Stimulated activated CD4-positive, alpha-beta T cell treated with anti-CD3 and anti-CD28 coated beads, Interleukin-1b, Interleukin-23, amount 100 ng/mL, for 24 hours (primary cell): ENCODE measurements at places on chromosomes 5 and 9.

GRCh38 chr5:153690236-153690635 is 199.8 kb downstream of the GRIA1 start:
- no peak for DNase-seq

GRCh38 chr5:175343308-175343707 is 100.7 kb downstream of the DRD1 start:
- no peak for DNase-seq

DNA sequence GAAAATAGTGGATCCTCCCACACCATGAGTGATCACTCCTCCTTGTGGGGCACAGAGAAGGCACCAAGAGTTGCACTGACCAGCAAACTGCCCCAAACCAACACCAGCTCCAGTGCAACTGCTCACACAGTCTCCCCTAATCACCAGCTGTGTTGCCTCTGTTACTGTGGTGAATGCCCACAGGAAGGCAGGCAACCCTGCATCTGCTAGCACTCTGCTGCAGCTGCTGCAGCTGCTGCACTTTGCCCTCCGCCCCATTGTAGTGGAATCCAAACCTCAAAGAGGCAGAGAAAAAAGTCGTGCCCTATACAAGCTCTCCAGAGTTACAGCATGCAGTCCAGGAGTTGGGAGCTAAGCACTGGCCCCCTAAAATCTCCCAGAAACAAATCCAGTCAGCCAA is 339.6 kb downstream of the TRIM36 start:
- no peak for DNase-seq

DNA sequence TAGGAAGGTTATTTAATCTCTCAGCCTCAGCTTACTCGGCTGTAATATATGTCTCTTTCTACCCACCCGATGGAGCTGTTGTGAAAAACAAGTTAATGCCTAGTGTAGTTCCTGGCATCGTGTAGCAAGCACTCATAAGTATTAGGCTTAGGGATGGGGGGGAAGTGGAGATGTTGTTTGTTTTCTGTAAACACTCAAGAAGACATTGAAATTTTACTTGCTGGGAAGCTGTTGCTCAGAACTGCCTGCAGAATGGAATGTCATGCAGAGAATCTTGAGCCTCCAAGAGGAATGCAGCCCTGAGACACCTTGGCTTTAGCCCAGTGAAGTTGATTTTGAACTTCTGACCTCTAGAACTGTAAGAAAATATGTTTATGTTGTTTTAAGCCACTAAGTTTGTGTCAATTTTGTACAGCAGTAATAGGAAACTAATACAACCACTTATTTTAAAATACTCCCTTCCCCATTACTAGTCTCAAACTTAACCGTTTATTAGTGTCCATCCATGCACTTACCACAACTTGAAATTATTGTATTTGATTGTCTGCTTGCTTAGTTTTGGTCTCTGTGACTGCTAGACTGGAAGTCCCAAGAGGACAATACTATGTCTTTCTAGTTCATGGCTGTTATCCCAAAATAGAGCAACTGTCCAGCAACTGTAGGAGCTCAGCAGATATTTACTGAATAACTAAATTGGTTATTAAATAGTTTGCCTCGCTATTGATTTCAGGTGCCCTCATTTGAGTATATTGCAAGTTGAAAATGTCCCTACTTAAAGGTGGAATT is 53.8 kb downstream of the MFAP3 start:
- DNase-seq: no peak

GRCh38 chr9:104319685-104320084 is 184.4 kb upstream of the OR13F1 start:
- no peak for DNase-seq
